ENCODE measurements at places on chromosomes 2 and 18. TPM values are rescaled to one million over a fixed set of nuclear protein-coding genes. Genes with fewer than 3 reads are reported as not detected.

The PROKR1 gene
- 1.1 TPM for total RNA-seq

The TAF1B gene
- 11.4 TPM for total RNA-seq

GRCh38 chr2:238102865-238103264, 2.7 kb downstream of the ESPNL start:
- DNase-seq, result no peak

DNA sequence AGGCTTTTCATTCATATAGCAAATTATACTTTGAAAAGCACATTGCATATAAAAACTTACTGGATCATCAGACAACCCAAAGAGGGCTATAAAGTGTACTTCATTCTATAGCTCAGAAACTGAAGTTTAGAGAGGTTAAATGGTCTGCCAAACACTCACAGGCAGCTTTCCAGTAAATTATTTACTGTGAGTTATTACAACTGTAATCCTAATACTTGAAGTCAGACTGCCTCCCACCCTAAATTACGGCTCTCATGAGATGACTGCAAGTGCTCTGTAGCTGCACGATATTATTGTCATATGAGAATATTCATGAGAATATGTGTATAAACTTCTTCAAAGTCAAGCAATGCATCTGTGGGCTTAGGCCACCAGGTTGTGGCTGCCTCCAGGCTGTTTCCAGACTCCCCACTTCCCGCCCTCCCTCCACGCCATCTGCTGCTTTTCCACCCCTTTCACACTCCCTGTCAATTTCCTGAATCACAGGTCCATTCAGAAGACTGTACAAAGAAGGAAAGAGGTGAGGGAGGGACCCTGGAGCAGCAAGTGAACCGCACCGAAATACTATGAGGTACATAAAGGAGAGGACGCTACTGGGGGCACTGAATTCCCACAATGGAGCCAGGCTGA, 111.1 kb upstream of the SPOPL start:
- no peak for DNase-seq

- DNase-seq, result peak; percentile 89
Observed at GRCh38 chr2:217868911-217869334, 133.9 kb downstream of the TNS1 start.

The BUB1 gene
- total RNA-seq, result 0.81 TPM

The HOXD4 gene
- total RNA-seq, result 8.0 TPM

GRCh38 chr18:70420146-70420898, 131.5 kb downstream of the SOCS6 start:
- DNase-seq, result no peak

GRCh38 chr2:230809677-230810251, 55.0 kb upstream of the ITM2C start:
- no peak for DNase-seq

DNA sequence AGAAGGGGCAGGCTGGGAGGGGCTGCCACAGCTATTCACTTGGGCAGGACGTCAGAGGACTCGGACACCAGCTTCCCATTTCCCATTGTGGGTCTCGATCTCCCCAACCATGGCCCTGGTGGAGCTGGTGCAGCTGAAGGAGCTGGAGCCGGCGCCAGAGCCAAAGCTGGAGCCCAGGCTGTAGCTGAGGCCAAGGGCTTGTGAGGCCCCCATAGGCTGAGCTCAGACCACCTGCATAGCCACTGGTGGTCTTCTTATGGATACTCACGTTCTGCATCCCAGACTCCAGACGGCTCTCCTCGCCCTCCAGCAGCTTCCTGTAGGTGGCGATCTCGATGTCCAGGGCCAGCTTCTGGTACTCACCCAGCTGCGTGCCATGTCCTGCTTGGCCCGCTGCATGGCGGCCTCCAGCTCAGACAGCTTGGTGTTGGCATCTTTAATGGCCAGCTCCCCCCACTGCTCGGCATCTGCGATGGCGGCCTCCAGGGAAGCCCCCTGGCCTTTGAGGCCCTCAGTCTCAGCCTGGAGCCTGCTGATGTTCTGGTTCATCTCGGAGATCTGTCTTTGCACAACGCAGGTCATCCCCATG, 6.0 kb upstream of the CDK5R2 start:
- no peak for DNase-seq

GRCh38 chr2:234861841-234862735, 89.7 kb upstream of the SH3BP4 start:
- DNase-seq, result no peak

The SLC14A1 gene
- 2.1 TPM for total RNA-seq

The ATP6V1C2 gene
- not detected for total RNA-seq

DNA sequence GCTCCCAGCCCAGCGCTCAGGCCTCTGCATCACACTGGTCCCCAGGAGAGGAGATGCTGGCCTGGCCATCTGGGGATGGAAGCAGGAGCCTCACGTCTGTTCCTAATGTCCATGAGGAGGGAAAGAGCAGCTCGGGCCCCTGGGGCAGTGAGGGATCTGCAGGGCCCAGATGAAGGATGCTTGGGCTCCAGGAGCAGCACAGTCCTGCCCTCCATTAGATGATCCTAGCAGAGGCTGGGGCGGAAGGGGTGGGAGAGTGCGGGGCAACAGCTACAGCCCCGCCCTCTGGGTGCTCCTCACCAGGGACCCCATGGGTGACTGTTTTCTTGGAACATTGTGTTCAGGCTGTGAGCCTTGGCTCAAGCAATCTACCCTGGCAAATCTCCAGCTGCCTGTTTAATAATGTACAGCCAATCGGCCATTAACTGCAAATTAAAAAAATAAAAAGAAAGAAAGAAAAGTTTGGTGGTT, 49.7 kb downstream of the TNS1 start:
- peak; percentile 90 for DNase-seq

GRCh38 chr2:105802587-105802986, 57.9 kb downstream of the NCK2 start:
- DNase-seq, result no peak

GRCh38 chr18:55384551-55385275, 203.3 kb downstream of the TCF4 start:
- no peak for DNase-seq

- no peak for DNase-seq
Observed at GRCh38 chr2:10289891-10290290, 12.8 kb upstream of the HPCAL1 start.

- DNase-seq, result no peak
Observed at GRCh38 chr2:118786746-118787145, 60.7 kb downstream of the EN1 start.

The C2orf92 gene
- 6.3 TPM for total RNA-seq

DNA sequence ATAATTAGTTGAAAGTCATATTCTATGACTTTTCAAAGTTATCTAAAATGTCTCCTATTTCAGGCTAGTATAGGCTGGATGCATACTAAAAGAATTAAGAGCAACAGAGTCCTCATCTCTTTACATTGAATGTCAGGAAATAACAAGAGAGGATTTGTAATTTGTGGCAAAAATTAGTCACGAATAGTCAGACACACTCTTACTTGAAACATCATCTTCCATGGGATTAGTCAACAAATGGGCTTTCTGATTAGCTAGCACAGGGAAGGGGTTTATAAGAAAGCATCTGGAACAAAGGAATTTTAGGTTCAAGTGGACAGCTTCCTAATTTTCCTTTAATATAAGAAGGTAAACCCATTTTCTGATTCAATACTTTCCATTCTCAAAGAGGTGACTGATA, 330.3 kb upstream of the MEX3C start:
- DNase-seq, result no peak

DNA sequence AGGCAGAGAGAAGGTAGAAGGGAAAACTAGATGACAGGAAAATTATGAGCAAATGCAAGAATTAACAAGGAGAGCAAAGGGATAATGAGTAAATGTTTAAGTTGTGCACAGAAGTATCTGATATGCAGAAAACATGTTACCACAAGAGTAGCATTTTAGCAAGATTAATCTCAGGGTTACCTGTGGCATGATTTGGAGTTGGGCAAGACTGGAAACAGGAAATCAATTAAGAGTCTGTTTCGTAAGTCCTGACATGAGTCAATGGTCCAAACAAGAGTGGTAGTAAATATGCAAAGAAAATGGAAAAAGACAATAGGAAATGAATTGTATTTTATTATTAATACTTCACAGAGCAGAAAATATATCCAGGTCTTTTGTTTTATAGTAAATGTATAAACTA, 17.3 kb upstream of the MTX2 start:
- no peak for DNase-seq

DNA sequence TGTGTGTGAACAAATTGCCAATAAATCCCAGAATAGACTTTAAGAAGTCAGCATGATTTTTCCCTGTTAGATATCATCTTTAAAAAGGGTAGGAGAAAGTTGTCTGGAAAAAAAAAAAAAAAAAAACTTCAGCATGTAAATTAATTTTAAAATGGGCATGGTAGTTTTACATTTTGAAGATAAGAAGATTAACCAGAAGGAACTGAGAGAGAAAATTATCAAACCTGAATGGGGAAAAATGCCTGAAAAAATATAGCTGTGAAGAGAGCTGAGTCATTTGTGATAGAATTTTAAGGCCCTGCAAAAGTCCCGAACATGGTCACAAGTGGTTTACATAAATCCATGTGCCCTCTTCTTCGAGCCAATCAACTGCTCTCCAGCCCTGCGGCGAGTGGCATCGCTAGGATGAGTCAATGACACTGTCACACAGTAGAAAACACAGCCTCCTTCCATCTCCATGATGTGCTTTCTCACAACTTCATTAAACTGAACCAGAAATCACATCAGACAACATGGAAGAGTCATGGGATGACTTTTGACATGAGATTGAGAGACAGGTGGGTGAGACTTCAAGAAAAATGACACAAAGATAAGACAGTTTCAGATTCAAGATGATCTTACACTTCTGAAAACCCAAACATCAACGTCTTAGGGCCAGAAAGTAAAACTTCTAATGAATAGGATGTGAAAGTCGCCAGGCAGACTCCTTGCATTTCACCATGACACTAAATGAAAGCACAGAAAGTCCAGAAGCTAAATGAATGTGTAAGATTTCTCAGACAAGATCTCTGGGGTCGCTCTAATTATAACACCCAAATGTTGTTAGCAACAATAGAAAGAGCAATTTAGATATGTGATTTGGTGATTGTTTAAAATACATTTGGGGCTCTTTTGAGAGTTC, 273.0 kb upstream of the ID2 start:
- DNase-seq, result no peak

The SLC4A3 gene
- total RNA-seq, result 0.99 TPM

DNA sequence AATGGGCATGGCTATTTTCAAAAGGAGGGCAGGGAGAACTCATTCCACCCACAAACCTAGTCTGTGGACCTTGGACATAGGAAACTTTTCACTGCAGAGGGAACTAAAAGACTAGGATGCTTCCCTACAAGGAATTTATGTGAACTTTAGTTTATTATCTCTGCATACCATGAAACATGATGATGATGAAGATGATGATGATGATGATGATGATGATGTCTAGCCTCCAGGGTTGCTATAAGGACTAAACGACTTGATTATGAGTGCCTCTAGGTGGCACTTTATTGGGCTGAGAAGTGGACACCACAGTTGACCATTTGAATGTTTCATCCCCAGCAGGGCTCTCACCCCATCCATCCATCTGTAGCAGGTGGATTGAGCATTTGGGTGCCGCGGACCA, 260.0 kb upstream of the TCF4 start:
- no peak for DNase-seq

The ZNG1B gene
- total RNA-seq, result 24.7 TPM

DNA sequence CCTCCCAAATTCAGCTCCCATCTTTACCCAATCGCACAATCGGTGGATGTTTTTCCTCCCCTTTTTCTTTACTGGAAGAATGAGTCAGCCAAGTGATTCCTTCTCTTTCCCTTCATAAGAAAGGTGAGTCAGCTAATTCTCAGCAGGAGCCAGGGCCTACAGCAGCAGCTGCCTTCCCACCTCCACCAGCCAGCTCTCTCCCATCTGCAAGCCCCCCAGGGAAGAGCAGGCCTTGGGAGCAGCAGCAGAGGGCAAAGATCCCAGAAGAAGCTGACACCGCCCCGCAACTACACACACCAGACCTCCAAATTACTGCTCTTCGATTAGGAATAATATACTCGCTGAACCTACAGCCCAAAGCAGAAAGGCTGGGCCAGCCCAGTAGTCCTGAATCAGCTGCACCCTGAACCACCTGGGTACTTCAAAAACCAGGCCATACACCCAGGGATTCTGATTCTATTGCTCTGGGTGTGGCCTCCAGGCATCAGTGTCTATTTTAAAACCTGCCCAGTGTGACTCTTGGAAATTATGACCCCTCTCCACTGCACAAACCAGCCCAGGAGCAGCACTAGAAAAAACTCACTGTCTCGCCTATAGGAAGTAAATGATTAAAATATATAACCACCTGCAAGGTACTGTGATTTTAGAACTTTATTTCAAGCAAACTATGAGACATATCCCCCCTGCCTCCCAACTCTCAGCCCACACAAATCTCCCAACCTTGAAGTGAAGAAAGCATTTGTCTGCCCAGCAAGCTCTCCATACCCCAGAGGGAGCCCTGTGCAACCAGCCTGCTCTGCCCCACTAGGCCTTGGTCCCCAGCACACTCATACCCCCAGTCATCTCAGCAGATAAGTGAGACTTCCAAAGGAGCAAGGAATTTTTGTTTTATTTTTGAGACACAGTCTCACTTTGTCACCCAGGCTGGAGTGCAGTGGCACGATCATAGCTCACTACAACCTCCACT, 7.3 kb downstream of the SFXN5 start:
- DNase-seq, result no peak

DNA sequence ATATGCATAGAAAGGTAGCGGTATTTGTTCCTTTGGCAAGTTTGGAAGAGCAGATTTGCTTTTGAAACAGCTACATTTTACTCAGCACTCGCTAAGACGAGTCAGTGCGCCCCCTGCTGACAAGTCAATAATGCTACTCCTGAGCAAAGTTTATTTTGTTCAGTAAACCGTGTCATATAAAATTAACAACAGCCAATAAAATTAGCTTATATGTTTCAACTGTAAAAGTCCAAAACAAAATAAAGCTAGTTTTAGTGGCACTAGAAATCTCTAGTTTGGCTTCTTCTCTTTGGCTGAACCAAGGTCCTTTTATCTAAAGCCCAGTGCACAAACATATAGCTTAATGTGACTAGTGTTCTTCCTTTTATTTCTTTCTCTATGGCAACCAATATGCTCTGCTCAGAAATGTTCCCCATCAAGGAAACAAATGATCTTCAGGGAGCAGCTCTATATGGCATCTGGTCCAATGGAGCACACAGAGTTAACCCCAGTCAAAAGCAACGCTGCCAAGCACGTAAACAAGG, 4.2 kb upstream of the POU3F3 start:
- no peak for DNase-seq

The LIPT1 gene
- 9.5 TPM for total RNA-seq

GRCh38 chr18:38262661-38263060, 697.1 kb upstream of the CELF4 start:
- no peak for DNase-seq

The ID2 gene
- 615 TPM for total RNA-seq

- no peak for DNase-seq
Observed at GRCh38 chr2:99485824-99486223, 4.0 kb downstream of the REV1 start.

Measured in sigmoid colon (tissue), 7 donors.